ENCODE measurements at places on chromosomes 4 and X.

DNA sequence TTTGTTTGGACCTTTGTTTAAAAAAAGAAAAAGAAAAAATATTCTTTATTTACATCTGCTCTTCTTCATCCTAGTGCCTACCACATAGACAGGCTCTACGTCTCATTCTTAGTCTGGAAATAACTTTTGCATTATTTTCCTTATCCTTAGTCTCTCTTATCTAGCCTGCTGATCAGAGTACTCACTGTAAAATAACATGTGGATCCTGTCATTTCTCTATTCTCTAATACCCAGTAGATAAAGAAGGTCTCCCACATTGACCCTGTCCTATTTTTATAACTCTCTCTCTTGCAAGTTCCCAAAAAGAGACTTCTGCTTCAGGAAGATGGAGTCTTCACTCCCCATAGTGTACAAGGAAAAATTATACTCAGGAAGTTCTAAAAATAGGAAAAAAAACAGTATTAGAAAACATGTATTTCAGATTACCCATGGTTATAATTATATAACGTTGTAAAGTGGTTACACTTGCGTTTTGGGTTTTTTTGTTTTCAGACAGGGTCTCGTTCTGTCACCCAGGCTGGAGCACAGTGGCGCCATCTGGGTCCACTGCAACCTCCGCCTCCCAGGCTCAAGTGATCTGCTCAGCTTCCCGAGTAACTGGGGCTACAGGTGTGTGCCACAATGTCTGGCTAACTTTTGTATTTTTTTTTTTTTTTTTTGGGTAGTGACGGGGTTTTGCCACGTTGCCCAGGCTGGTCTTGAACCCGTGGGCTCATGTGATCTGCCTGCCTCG is 23.8 kb downstream of the ZFX start:
- DNase-seq: no peak

DNA sequence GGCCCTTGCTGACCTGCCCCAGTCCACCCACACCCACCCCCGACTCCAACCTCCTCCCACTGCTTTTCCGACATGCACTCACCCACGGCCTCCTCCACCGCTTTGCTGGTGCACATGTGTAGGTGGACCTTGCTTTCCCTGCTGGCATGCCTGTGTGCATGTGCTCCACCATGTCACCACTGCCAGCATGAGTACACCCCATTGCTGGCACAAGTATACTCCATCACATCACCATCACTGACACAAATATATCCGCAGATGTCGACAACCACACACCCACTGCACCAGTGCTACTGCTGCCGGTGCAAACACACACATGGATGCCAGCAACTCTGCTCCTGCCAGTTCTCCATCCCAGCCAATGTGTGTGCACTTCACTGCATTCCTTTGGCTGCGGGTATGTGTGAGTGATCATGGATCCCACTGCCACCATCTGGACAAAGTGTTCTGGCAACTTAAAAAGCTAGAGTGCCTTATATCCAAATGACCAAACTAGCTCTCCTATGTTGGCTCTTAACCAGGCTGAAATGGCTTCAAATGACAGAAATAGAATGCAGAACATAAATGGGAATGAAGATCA is 1072.3 kb downstream of the RAPGEF2 start:
- no peak for DNase-seq

GRCh38 chr4:38040619-38041018 is 80.4 kb downstream of the PTTG2 start:
- DNase-seq: no peak

DNA sequence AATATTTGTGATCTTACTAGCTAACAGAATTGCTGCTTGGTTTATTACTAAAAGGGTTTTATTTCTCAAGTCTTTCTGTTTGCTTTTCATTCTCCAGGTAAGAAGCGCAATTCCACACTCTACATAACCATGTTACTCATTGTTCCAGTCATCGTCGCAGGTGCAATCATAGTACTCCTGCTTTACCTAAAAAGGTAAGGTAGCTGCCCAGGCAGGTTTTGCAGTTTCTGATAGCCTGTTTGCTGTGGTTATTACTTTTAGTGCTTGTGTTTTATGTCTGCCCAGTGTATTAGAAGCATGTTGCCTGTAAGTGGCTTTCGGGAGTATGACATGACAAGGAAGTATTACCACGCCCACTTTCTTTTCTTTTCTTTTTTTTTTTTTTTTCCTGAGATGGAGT is 46.4 kb downstream of the IL13RA1 start:
- no peak for DNase-seq

GRCh38 chr4:128635955-128636560 is 173.4 kb upstream of the JADE1 start:
- no peak for DNase-seq

GRCh38 chr4:145481164-145481941 is at the start of gene SMAD1:
SMAD1 (plus strand) TSS chr4:145481853; CDS start chr4:145514614, 32,761 bp downstream.
- DNase-seq: no peak

DNA sequence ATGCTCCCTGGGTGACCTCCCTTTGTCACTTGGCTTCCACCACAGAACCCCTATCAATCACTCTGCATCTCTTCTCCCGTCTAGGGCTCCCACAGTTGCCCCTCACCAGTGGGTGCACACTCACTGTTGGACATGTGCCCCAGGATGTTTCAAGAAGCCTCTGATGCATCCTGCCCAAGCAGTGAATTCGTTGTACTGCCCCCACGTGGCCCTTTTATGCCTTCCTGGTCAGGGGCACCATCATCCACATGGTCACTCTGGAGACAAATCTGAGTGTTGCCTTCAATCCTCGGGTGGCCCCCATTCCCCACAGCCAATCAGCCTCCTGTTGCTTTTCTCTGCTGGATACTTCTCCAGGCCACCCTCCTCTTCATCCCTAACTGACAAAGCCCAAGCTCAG is 12.2 kb downstream of the ITIH6 start:
- DNase-seq: no peak

- DNase-seq: no peak
These were observed 29.9 kb downstream of the NELFA start for GRCh38 chr4:1978741-1979476.

DNA sequence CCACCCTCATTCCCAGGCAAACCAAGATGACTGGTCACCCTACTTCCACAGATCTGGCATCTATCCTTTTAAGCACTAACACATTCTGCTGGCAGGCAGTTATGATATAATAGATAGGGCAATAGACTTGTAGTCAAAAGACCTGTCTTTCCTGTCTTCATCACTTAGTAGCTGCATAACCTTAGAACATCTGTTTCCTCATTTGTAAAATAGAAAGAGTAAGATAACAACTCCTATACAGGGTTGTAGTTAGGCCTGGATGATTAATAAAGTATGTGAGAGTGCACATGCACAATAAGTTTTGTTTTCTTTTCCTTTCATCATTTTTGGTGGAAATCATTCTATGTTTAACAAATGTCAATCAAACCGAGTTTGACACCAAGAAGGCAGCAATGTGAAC is 72.1 kb downstream of the GPR82 start:
- no peak for DNase-seq

DNA sequence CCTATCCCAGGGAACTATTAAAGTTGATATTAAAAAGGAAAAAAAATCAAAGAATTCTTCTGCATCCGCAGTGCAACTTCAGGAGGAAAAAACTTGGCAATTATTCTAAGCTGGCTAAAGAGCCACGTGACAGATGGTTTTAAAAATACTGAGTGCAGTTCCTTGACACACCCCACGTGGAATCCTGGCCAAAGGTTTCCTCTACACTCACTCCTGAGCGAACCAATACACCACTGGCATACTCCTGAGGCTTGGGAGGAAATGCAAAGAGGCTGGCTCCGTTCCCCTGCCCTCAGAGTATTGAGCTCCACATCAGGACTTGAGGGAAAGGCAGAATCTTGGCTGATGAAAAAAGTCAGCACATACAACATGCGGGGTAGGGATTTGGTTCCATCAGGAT is 133.8 kb upstream of the ATP6AP2 start:
- no peak for DNase-seq

GRCh38 chrX:40176351-40177116 is 78.8 kb upstream of the BCOR start:
- no peak for DNase-seq

GRCh38 chrX:117996918-117997480 is 119.6 kb downstream of the KLHL13 start:
- no peak for DNase-seq

- DNase-seq: no peak
These were observed 728.9 kb downstream of the PCDH18 start for GRCh38 chr4:136803433-136803832.

GRCh38 chr4:108458681-108459080 is 161.7 kb upstream of the RPL34 start:
- no peak for DNase-seq

DNA sequence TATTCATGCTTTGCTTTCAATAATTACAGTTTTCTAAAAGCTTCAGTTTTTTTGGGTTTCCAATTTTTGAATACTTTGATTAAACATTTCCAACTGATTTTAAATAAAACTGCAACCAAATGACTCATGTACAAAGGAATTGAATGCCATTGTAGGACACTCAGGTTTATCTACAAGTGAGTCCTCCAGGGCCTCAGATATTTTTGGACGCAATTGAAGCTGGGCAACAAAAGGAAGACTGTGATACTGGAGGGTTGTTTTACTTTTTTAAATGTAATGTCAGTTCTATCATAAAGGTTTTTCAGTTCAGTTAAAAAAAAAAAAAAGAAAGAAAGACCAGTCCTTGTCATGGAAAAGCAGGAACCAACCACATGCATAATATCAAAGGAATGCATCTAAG is 64.2 kb downstream of the MAGEA10 start:
- DNase-seq: no peak

- DNase-seq: no peak
These were observed 3.1 kb upstream of the CC2D2A start for GRCh38 chr4:15466596-15466995.

DNA sequence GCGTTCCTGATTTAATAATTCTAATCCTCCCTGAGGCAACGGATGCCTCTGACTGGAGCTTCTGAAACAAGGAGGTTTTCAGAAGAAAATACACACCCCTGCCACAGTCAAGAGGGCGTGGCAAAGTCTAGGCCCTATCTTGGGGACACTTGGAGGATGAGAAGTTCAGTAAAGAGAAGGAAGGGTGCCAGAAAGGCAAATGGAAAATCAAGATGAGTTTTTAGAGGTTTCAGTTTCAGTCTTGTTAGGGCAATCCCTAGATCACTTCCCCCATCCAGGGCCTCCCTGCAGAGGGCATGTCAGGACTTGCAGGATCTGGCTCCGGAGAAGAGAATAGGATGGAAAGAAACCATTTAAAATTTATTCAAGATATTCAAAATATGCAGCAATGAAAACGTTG is 28.5 kb upstream of the FGF2 start:
- no peak for DNase-seq

- DNase-seq: no peak
These were observed 81.9 kb downstream of the HMGB2 start for GRCh38 chr4:173252024-173252935.

GRCh38 chr4:92455951-92456350 is 152.2 kb downstream of the GRID2 start:
- no peak for DNase-seq

GRCh38 chr4:38993683-38994082 is 38.5 kb downstream of the TMEM156 start:
- DNase-seq: no peak

DNA sequence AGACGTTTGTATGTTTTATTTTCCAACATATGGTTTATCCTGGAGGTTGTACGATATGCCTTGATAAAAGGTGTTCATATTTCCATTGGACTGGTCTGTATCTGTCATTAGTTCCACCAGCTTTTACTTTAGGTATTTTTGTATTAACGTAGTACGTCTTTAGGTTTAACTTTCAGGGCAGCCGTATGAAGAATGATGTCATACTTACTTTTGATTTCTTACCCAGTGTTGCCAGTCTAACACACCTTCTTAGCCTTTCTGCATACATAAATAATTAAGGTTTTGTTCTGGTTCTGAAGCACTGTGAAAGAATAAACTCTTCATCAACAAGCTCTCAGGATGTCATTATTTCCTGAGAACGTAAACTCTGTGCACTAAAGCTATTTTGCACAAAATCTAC is 18.9 kb upstream of the NEIL3 start:
- no peak for DNase-seq

- DNase-seq: no peak
These were observed 8.8 kb downstream of the MANBA start for GRCh38 chr4:102751941-102752340.

DNA sequence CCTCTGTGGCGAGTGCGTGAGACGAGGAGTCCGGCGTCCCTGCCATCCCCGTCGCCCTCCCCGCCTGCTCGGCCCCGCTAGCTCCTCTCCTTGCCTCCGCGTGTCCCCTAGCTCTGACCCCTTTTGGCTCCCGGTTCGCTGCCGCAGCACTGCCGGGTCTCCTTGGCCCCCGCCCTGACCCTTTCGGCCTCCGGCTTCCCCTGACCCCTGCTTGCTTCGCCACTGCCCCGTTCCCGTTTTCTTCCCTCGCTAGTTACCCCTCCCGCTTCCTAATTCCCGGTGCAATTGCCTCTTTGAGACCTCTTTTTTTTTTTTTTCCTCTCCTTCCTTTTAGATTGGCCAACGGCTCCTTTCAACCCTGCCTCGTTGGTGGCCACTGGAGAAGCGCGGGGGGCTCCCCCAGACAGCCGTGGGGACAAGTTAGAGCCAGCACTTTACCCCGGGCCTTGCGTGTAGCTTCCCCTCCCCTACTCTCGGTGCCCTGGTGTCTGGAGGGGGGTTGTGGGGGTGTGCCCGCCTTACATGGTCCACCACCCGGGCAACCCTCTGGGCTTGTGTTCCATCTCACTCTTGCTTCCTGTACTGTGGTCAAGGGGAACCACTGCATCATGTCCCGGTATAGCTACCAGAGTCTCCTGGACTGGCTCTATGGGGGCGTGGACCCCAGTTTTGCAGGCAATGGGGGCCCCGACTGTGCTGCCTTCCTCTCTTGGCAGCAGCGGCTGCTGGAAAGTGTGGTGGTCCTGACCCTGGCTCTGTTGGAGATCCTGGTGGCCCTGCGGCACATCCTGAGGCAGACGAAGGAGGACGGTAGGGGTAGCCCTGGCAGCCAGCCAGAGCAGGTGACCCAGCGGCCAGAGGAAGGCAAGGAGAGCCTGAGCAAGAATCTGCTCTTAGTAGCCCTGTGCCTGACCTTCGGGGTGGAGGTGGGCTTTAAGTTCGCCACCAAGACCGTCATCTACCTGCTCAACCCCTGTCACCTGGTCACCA is 548 bp downstream of the TMEM164 start:
- DNase-seq: no peak

- DNase-seq: no peak
These were observed 79.2 kb upstream of the CLCN4 start for GRCh38 chrX:10077425-10078188.

DNA sequence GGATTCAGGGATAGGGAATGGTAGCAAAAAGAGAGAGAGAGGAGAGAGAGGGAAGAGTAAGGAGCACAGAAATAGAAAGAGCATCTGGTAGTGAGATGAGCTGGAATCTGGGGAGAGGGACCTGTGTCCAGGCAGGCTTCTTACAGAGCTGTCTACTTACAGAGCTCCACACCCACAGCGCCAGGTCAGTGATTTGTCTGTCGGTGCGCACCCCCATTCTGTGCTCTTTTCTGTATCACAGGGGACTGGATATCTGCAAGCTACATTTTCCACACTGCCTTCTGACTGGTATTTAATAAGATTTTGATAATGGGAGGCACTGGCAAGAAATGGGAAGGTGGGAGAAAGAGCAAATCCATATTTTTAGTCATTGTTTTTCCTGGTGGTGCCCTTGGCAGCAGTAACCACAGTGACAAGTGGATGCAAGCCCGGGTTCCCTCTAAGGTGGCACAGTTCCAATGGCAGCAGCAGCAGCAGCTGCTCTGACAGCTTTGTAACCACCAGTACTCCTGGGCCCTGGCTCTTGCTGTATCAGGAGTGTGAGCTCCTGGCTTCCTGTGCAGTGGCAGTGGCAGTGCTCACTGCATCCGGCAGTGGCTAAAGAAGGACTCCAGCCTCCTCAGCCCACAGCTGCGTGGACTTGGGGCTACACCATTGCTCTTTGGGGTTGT is 300.5 kb downstream of the TRIML1 start:
- peak; percentile 38 for DNase-seq

GRCh38 chr4:44235897-44236296 is 212.7 kb downstream of the KCTD8 start:
- DNase-seq: no peak
